ENCODE measurements at places on chromosomes 6 and 20. TPM values are rescaled to one million over a fixed set of nuclear protein-coding genes. Genes with fewer than 3 reads are reported as not detected.

Gene VWA7
- 1.7 TPM for total RNA-seq

Gene COX4I2
- total RNA-seq = not detected

Gene MRAP2
- total RNA-seq = 1.8 TPM

Gene HUS1B
- 0.27 TPM for total RNA-seq

Gene SLC44A4
- 0.08 TPM for total RNA-seq

Gene CRISP3
- total RNA-seq = not detected

All from A549 treated with Hydrocortisone at 1 μM for 4 hours (cell line).